ENCODE measurements at places on chromosomes 16 and 17.

GRCh38 chr16:5820472-5820871, 722.9 kb upstream of the EEF2KMT start:
- no peak for DNase-seq

GRCh38 chr16:5451641-5452040, 354.0 kb upstream of the EEF2KMT start:
- DNase-seq = no peak

GRCh38 chr16:69223882-69224281, 36.9 kb downstream of the SNTB2 start:
- no peak for DNase-seq

DNA sequence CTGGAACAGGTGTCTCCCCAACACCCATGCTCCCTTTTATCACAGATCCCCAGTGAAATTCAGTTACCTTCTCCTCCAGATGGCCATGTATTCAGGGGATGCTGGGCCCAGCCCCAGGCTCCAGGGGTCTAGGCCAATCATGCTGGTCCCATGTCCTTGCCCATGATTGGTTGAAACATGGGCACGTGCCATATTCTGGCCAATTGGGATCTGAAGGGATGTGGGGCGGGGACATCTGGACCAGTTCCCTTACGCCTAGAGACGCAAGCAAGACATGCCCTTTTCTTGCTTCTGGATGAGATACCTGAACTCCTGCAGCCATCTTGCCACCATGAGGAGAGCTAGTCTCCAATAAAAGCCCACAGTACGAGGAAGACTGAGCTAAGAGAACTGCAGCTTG, 31.0 kb upstream of the ST6GALNAC1 start:
- DNase-seq = no peak

DNA sequence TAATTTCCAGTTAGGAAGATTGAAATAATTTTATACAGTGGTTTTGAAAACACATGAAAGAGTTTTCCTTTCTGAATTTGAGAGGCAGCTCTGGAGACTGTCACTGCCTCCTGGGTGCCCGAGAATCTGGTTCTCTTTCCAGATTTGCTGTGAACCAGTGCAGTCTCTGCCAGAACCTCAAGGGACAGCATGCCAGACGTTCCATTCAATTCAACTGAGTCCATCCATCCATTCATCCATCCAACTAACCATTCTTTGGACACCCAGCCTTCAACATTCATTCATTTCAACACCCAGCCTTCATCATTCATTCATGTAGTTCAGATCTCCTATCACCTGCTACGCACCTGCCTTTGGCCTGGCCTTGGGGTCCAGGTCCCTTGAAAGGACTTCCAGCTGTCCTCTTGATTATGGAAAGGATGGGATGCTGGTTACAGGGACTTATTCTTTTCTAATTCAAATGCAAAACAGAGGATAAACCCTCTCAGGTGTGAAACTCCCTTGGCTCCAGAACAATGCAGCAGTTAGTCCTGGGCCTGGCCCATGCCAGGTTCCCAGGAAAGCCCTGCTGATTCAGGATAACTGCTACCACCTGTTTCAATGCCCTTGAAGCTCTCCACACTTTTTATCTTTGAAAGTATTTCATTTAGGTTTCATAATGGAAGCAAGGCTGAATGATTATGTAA, 68.7 kb downstream of the WSCD1 start:
- no peak for DNase-seq

DNA sequence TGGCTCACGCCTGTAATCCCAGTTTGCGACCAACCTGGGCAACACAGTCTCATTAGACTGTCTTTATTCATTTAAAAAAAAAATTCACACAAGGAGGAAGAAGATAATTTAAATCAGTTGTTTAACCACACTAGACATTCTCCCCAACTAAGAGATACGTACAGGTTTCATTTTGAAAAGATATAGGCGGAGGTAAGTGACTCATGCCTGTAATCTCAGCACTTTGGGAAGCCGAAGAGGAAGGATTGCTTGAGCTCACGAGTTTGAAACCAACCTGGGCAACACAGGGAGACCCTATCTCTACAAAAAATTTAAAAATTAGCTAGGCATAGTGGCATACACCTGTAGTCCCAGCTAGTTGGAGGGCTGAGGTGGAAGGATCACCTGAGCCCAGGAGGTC, 5.3 kb downstream of the CMTM4 start:
- DNase-seq = no peak

GRCh38 chr16:67649494-67649931, 4.6 kb downstream of the CARMIL2 start:
- DNase-seq = no peak

GRCh38 chr16:34050787-34051320, 591.4 kb downstream of the TP53TG3F start:
- no peak for DNase-seq

DNA sequence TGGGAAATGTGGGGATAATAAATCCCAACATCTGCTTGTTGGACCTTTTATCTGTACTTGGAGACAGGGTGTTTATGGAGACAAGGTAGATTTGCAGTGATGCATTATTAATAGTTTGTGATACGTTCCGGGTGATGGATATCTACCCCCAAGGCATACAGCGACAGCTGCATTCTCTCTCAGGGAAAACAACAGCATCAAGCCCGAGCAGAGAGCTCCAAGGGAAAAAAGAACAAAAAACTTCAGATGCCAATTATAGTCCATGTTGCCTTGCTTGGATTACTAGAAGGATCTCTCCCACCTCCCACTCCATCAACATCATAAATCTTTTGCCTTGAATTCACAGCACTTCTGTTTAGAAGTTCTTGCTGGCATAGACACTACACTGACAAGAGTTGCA, 187.5 kb upstream of the CDH11 start:
- DNase-seq = no peak

- no peak for DNase-seq
Measured at GRCh38 chr17:47338026-47338425, 14.3 kb downstream of the EFCAB13 start.

- no peak for DNase-seq
Measured at GRCh38 chr16:84239909-84240308, at the start of gene KCNG4. Gene KCNG4 (minus strand): TSS chr16:84240012. CDS start chr16:84237485, 2,527 bp downstream.

DNA sequence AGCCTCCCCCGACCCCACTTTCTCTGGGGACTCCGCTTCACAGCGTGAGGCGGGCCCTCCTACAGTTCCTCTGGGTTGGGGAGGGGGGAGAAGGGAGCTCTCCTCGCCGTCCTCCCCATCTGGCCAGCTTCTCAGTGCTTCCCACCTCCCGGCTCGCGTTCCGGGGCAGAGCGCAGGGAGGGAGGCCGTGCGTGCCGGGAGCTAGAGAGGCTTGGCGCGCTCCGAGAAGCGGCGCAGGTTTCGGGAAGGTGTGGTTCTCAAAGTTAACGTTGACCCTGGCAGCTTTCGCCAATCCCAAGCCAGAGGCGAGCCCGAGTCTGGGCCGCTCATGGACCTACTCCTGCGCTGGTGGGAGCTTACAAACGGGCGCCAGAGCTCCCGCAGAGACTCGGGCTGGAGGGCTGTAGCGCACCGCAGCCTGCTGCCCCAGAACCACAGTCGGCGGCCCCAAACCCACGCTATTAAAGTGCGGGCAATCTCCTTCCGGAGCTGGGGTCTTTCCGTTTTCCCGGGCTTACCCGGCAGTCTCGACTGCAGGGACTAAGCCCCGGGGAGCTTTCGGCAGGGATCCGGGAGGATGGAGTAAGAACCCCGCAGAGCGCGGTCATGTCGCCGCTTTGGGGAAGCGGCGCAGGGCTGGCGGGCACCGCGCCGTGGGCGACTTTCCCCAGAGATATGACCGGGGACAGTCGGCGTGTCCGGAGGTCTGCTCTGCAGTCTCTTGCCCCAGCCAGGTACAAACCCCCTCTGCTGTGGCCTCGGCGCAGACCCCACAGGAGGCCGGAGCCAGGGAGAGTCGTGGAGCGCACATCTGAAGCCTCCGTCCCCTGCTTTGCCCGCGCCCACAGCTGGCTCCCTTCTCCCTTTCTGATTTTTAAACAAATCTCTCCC, 787 bp downstream of the CDH11 start:
- no peak for DNase-seq

DNA sequence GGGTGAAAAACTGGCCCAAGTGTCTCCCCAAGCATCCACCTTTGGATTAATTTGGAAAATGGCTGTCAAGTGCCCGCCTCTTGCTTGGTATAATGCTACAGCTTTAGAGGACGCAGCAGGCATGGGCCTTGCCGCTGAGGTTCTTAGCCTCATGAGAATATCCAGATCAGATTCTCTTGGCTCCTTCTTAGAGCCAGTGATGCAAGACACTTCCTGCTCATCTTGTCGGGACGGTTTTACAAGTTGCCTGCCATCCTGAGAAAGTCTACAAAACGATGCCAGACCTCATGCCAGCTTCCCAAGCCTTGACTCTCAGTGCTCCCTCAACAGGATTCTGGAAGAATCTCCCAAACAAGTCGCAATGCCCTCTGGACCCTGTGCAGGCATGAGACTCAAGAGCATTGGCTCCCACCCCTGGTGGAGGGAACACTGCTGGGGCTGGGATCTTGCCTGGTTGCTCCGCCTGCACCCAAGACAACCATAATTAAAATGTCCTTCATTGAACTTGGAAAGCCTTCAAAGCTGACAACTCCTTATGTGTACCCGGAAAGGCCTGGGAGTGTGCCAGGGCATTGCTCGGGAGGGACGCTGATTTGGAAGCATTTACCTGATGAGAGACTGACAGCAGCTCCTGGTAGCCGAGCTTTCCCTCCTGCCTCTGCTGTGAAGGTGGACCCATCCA, 25.8 kb upstream of the STH start:
- no peak for DNase-seq

- DNase-seq = no peak
Measured at GRCh38 chr17:13784434-13785095, 182.8 kb upstream of the HS3ST3A1 start.

GRCh38 chr16:15649727-15650018, 372 bp upstream of the NDE1 start:
- no peak for DNase-seq

GRCh38 chr17:63830904-63831491, 3.5 kb upstream of the FTSJ3 start:
- DNase-seq = no peak

DNA sequence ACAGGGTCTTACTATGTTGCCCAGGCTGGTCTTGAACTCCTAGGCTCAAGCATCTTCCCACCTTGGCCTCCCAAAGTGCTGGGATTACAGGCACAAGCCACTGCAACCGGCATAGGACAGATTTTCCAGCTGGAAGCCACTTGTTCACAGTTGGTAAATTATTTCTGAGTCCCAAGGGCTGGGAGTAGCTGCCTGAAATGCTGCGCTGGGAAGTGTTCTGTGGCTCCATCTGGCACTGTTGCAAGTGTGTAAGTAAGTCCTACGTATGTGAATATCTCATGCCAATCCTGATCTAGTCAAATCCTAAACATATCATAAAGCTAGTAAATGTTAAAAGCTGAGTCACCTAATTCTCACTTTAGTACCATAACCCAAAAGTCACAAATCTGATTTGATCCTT, 48.1 kb downstream of the YWHAE start:
- no peak for DNase-seq

- DNase-seq = no peak
Measured at GRCh38 chr16:48963306-48963705, 318.3 kb downstream of the CBLN1 start.

GRCh38 chr17:50588391-50589049, 28.0 kb downstream of the CACNA1G start:
- no peak for DNase-seq

DNA sequence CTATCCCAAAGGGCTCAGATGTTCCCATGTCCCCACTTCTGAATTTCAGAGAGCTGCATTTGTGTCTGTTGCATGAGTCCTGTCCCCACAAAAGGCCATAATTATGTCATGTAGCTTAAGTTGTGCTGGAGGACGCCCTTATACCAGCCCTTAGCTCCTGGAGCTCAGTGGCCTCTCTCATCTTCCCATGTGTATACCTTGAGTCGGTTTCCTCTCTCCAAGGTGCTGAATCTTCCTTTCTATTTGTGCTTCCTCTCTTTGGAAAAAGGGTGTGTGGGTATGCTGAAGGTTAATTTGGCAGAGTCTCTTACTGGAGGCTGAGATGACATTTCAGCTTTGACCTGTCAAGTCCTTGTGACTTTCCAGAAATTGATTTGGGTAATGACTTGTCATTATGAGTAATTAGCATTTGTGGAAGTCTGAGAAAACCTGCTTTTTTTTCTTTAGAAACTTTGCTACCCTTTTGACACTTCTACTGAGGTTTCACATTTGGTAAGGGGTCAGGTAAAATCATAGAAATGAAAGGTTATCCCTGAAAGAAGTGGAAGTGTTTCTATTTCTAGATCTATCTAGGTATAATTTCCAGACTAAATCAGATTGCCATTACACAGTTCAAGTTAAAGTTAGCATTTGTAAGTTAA, 185.4 kb downstream of the ABCC12 start:
- peak; percentile 12 for DNase-seq

- DNase-seq = no peak
Measured at GRCh38 chr17:48603959-48604769, 622 bp downstream of the HOXB6 start.

DNA sequence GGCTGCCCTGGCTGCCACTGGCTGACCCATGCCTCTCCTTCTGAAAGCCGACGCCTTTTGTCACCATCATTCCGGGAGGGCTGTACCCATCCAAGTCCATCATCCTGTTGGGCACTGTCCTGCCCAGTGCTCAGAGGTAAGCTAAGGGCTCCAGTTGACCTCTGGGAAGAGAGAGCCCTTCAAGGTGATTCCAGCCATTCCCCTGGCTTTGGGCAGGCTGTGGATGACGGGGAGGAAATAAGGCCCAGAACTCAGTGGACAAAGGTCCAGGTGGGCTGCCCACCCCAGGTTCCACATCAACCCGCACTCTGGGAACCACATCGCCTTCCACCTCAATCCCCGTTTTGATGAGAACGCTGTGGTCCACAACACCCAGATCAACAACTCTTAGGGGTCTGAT, 45.8 kb downstream of the NOS2 start:
- DNase-seq = no peak

GRCh38 chr17:72011561-72011960, 109.3 kb upstream of the SOX9 start:
- no peak for DNase-seq

- DNase-seq = no peak
Measured at GRCh38 chr17:79132271-79133064, 57.8 kb downstream of the ENGASE start.

DNA sequence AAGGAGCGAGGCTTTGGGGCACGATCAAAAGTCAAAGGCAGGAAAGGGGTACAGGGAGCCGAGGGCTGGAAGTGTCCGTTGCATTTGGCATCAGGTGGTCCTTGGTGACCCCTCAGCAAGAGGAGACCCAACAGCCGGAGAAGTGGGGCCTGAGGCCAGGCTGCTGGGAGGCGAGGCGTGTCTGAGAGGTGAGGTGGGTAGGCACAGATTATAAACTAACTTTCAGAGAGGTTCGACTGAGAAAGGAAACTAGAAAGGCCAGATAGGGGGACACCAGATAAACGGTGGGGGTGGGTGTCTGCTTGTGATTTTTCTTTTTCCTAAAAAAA, 3.6 kb downstream of the PECAM1 start:
- DNase-seq = no peak

DNA sequence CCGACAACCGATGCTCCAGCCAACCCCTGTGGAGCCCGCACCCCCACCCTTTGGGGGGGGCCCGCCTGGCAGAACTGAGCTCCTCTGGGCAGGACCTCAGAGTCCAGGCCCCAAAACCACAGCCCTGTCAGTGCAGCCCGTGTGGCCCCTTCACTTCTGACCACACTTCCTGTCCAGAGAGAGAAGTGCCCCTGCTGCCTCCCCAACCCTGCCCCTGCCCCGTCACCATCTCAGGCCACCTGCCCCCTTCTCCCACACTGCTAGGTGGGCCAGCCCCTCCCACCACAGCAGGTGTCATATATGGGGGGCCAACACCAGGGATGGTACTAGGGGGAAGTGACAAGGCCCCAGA, 17.9 kb downstream of the NGFR start:
- no peak for DNase-seq
